ENCODE measurements at places on chromosomes 16 and 17. TPM values are rescaled to one million over a fixed set of nuclear protein-coding genes. Genes with fewer than 3 reads are reported as not detected.

Gene ACAP1
- 0.33 TPM for total RNA-seq

Gene HOXB6
- 2.3 TPM for total RNA-seq

Gene AFMID
- total RNA-seq, result 25.7 TPM

Gene TENT4B
- total RNA-seq, result 12.9 TPM
